ENCODE measurements at places on chromosomes 4 and X.

DNA sequence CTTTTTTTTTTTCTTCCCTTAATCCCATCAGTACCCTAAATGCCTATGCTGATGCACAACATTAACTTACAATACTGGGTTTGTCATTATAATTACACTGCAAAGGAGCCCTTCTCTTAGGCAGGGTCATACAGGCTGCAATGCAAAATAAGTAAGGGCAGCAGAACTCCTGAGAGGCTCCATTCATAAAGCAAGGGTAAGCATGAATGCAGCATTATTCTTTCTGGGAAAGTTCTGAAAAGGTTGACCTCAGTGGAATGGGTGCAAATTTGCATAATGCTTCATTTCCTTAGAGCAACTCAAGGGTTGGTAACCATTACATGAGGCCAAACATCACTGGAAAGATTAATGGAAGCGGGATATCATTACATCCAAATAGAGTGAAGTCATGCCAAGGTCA is 789.2 kb downstream of the KLHL13 start:
- DNase-seq = no peak

DNA sequence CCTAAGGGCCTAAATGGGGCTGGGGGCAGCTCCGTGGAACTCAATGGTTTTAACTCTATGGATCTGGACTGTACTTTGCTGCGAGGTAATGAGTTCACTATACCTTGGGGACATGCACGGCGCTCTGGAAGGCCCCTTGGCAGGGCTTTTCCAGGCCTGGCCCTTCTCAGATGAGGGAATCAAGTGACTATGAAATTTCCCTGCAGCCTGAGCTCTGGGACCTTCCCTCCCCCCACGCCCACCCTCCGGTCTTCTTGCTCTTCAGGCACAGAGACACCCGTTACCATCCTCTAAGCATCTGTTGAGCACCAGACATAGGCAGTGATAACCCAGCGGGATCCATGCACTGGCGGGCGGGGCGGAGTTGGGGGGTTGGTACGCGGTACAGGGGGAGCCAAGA is 109.2 kb downstream of the PSAPL1 start:
- no peak for DNase-seq

GRCh38 chr4:118734491-118735205 is 49.5 kb downstream of the METTL14 start:
- DNase-seq = no peak

DNA sequence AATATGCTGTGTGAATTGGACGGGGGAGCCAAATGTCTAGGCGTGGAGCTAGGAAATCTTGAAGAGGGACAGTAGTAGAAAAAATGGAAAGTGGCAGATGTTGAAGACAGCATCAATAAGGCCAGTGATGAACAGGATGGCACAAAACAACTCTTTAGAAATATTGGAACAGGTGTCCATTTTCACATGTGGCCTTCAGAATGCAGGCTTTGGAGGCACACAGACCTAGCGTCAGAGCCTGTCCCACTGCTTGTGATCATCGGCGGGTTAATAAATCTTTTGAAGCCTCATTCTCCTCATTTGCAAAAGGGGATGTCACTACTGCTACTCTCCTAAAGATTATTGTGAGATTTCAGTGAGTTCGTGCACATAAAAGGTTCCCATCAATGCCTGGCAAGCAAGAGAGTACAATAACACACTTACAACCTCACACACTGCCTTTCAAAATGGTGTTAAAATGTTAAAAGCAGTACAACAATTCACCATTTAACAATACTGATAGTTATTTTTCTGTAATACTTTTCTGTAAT is 2.4 kb downstream of the PDLIM3 start:
- DNase-seq = no peak

- no peak for DNase-seq
Observed at GRCh38 chrX:138925330-138925729, 213.8 kb upstream of the FGF13 start.

- DNase-seq = no peak
Observed at GRCh38 chrX:139834879-139835278, 98.0 kb downstream of the ATP11C start.

DNA sequence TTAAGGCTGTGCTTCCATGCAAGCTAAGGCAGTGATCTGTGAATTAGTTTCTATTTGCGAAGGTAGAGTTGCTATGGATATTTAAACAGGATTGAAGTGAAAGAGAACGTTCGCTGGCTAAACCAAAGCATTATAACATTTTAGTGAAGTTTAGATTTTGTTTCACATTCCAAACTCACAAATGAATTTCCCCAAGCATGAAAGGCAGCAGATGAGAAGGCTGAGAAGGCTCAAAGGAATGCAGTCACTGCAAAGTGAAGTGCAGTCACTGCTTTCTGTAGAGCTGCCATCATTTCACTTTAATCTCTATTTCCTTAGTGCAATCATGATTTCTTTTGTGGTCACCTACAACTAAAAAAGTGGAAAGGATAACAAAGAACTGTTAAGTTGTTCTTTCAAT is 334.7 kb upstream of the NR3C2 start:
- DNase-seq = no peak

GRCh38 chrX:40543661-40544328 is 37.0 kb upstream of the ATP6AP2 start:
- no peak for DNase-seq

- DNase-seq = no peak
Observed at GRCh38 chr4:183876268-183876934, 28.7 kb upstream of the STOX2 start.

- DNase-seq = no peak
Observed at GRCh38 chrX:29419774-29420553, 795.4 kb upstream of the MAGEB2 start.

- DNase-seq = no peak
Observed at GRCh38 chrX:135520022-135520552, 373 bp upstream of the INTS6L start.

DNA sequence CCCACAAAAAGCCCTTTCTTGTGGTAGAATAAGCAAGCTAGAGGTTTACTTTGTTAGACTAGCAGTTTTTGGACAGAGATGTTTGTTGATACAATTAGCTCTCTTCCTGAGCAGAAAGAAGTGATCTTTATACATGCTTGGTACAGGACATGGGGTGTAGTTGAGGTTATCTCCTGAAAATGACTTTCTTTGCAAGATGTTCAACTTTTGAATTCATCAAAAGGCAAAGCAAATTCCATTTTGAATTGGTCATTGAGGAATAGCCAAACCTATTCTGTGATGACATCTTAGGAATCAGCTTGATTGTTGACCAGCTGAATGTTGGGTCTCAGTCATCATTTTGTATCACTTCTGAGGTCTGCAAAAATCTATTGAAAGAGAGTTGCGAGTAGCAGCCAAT is 3.8 kb downstream of the CPE start:
- no peak for DNase-seq
